Fibroblast of skin of right biceps (primary cell): ENCODE measurements at places on chromosomes 7 and 10.

- peak; percentile 39 for DNase-seq
Measured at GRCh38 chr7:117715784-117716445, 157.3 kb downstream of the CTTNBP2 start.

GRCh38 chr10:124689911-124690498 lies 54.2 kb downstream of the FAM53B start:
- no peak for DNase-seq

- DNase-seq: no peak
Measured at GRCh38 chr7:12722636-12723605, 35.5 kb downstream of the ARL4A start.

GRCh38 chr10:124746992-124747391 lies 2.8 kb upstream of the FAM53B start:
- no peak for DNase-seq

GRCh38 chr10:118333871-118334270 lies 8.3 kb downstream of the FAM204A start:
- DNase-seq: no peak

DNA sequence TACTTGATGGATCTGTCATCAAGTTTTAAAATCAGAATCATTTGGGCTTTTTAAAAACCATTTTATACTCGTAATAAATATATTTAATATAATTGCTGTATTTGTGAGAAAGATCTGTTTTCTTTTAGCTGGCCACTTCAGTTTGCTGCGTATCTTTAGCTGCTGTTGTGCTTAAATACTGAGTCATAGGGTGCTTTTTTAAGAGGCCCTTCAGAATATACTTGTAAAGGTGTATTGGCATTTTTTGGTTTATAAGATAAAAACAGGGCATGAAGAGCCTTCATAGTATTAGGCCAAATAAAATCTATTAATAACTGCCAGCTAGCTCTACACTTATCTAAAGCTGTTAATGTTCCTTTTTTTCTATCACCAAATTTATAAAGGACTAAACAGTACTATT lies 43.8 kb downstream of the STK17A start:
- no peak for DNase-seq

GRCh38 chr10:78549140-78549935 lies 515.7 kb downstream of the RPS24 start:
- no peak for DNase-seq

DNA sequence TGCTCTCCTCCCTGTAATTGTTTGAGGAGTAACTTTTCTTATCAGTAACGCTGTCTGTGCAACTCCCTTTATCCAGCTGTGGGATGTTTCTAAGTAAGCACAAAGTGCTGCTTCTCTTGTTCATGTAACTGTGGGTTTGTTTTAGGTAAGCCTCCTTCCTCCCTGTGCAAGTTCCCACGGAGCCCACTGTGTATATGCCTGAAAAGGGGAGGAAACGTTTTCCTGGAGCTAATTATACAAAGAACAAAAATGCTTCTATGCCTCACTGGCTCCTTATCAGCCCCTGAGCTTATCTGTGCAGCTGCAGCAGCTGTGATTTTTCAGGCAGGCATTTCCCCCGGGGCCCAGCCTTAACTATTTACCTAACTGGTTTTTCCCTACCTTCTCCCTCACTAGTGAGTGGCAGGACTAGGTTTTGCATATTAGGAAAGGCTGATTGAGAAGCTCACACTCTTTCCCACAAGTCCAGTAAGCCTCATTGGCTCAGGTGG lies 593.4 kb upstream of the GHITM start:
- no peak for DNase-seq

DNA sequence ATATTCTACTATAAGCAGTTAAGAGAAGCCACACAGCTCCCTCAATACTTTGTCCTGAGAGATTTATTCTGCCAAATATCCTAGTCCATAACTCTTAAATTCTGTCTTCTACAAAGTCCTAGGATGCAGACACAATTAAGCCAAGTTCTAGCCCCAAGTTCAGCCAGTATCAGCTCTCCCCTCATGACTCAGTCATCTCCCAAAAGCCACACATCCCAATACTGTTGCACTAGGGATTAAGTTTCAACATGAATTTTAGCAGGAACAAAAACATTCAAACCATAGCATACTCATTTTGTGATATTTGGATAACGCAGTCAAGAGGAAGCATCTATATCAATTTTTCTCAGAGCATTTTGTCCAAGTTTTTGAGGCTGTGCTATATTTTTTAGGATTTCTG lies 277.4 kb downstream of the FZD1 start:
- DNase-seq: peak; percentile 24

DNA sequence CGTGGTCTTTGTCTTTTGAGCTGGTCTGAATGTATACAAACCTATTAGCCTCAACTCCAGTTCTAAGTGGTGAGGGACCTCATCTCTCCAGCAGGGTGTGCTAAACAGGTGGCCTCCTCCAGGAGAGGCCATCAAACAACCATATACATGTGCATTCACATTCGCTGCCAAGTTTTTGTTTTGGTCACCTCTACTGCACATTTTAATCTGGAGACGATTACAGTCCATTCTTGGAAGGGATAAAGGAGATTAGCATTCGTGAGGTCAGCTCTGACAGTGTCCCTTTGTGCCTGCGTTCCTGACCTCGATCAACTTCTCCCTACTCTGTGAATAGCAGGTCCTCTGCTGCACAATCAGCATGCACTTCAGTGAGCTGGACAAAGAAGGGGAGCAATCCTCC lies 60.8 kb downstream of the RHOBTB1 start:
- DNase-seq: peak; percentile 22

GRCh38 chr10:22626784-22627183 lies 87.6 kb downstream of the PIP4K2A start:
- DNase-seq: peak; percentile 27

DNA sequence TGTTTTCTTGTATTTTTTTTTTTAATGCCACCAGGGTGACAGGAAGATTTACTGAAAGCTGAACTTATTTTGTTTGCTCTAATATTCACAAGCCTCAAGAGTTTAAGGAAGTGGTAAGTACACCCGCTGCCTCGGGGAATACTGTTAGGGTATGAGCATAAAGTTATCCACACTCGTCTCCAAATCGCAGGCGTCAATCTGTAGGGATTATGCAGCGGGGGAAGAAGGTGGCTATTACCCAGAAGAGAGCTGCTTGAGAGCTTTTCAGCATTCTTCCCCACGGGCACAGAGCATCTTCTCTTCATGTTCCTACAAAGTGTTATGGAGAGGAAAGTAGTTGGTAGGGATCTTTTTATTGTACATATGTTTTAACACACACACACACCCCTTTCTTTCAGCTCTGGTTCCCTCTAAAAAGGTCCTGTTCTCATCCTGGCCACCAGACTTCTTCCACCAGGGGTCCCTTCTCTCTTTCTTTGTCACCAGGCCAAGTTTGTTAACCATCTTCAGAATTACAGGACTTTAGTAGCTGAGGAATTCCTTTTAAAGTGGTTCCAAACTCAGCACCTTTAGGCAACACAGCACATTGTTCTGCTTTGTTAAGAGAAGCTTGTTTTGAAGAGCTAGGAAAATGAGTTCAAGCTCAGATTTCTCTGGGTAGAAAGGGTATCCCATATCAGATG lies 411.6 kb upstream of the GALNT17 start:
- no peak for DNase-seq

DNA sequence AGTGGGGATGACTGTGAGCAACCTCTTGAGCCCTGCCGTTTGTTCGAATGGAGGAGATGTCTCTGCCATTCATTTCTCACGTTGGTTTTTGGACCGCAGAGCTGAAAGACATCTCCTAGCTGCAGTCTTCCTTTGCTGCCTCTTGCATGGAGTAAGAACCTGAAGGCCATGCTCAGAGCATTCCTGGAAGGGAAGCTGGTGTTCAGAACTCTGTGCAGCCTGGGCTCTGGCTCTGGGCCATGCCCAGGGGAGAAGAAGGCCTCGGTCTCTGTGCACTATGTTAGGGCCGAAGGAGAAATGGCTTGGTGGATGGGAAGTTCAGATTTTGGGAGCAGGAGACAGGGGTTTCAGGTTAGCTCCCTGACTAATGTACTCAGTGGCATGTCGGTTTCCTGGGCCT lies 22.9 kb downstream of the SFTPD start:
- DNase-seq: no peak

DNA sequence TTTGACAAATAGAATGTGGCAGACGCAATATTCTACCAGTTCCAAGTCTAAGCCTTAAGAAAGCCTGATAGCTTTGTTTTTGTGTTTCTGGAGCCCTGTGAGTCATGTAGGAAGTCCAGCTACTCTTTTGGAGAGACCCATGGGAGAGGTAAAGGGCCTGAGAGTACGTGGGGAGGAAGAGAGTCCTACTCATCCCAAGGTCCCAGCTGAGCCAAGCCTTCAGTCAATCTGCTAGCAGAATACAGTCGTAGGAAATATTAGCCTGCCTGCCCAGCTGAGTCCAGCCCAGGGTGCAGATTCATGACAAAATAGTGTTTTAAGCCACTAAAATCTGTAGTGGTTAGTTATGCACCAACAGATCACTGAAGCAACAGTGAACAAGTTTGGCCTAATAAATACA lies 9.0 kb upstream of the GNA12 start:
- DNase-seq: no peak

DNA sequence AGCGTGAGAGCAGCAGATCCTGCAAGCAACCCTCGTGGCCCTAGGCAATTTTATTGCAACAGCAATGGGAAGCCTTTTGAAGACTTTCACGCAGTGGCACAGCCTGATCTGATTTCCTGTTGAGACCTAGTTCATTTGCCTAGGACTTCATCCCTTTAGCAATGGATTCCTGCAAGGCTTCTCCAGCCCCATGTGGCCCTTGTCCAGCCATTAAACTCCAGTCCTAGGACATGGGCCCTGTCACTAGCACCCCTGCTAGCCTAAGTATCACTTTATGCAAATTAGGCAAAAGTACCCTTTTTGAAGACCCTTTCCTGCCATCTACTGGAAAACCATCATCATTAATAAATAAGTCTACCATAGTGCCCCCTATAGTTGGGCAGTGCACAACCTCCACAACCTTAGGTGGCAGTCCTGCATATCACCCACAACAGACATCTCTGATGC lies 379.4 kb downstream of the GALNT17 start:
- DNase-seq: no peak

DNA sequence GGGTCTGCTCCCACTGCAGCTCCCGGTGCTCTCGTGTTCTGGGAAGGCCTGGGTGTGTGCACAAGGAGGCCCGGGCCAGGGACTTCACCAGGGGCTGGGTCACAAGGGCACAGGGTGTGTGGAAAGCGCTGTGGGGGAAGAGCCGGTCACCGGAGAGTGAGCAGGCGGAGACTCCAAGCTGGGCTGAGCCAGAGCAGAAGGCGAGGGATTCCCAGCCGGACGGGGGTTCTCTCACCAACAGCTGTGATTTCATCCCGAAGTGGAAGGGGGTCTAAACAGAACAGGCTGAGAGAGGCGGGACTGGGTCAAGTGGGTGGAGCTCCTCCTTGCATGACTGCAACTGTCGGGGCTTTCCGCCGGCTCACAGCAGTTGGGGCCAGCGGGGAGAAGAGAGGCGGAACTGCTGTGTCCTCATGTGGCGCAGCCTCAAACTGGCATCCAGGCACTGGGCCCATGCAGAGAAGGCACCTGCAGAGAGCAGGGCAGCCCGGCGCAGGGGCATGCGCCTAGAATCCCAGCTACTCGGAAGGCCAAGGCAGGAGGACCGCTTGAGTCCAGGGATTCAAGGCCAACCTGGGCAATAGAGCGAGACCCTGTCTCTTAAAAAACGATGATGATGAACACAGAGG lies 7.6 kb upstream of the ORAI2 start:
- no peak for DNase-seq

DNA sequence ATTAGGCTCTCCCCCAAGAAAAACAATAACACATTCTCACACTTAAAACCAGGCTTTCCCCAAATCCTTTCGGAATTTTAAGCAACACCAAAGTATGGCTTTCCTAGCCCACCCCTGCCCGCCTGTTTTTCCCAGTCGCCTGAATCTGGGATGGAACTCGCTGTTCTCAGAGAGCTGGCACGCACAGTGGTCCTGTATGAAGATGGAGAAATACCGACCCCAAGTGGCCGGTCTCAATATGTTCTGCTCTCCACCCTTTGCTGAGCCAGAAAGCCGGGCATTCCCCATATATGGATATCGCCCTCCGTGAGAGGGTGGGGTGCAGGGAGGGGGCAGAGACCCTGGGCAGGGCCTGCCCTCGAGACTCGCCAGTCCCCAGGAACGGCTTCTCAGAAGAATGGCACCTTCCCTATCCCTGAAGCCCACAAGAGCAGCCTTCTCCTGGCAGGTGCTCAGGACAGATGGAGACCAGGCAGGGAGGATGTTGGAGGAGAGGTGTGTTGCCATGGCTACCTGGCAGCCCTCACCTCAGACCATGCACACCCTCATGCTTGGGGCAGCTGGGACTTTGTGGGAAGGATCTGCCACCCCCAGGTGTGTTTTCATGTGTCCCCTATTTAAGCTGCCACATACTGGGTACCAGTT lies 3.4 kb downstream of the TACR2 start:
- peak; percentile 70 for DNase-seq

DNA sequence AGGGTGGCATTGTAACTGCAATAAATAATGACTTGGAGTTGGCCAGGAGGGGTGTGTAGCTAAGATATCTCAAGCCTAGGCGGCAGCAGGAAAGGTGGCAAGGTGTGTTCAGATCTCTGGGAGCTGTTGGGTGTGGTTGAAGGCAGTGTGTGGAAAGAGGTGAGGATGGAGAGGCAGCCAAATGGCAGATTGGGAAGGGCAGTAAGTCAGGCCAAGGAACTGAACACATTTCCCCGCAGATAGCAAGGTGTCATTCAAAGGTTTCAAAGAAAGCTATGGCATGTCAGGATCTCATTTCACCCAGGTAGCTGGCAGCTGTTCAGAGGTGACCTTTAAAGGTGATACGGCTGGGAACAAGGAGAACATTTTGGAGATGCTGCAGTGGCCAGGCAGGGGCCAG lies 586.0 kb upstream of the MGMT start:
- DNase-seq: no peak
